Smooth muscle cell of the brain vasculature (primary cell): ENCODE measurements at places on chromosomes 3 and 15.
A peak's percentile ranks its signal among the peaks of the same experiment; 100 is the strongest.

GRCh38 chr15:74454764-74455500, 6.0 kb downstream of the UBL7 start:
- no peak for DNase-seq

DNA sequence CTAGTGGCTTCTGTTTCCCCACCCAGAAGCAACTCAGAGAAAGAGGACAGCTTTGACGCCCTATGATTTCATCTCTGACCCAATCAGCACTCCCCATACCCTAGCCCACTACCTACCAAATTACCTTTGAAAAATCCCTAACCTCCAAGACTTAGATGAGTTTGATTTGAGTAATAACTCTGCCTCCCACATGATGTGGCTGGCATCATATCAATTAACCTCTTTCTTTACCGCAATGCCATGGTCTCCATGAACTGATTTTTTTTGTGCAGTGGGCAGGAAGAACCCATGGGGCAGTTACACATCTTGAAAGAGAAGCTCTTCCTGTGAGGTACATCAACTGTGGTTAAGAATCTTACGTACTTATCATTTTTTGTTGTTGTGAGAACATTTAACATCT, 25.5 kb upstream of the APOD start:
- DNase-seq = no peak

DNA sequence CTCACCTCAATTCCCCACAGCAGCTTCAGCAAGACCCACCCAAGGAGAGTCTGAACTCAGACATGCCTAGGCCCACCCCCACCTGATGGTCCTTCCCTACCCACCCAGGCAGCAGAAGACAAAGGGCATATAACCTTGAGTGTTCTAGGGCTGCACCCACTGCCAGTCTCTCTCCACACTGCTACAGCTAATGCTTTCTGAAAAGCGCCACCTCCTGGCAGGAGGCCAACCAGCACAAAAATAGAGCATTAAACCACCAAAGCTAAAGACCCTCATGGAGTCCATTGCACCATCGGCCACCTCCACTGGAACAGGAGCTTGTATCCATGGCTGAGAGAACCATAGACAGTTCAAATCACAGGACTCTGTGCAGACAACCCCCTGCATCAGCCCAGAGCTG, 11.3 kb upstream of the RPL39L start:
- DNase-seq = no peak

GRCh38 chr3:71453822-71454511, 129.6 kb downstream of the FOXP1 start:
- no peak for DNase-seq

DNA sequence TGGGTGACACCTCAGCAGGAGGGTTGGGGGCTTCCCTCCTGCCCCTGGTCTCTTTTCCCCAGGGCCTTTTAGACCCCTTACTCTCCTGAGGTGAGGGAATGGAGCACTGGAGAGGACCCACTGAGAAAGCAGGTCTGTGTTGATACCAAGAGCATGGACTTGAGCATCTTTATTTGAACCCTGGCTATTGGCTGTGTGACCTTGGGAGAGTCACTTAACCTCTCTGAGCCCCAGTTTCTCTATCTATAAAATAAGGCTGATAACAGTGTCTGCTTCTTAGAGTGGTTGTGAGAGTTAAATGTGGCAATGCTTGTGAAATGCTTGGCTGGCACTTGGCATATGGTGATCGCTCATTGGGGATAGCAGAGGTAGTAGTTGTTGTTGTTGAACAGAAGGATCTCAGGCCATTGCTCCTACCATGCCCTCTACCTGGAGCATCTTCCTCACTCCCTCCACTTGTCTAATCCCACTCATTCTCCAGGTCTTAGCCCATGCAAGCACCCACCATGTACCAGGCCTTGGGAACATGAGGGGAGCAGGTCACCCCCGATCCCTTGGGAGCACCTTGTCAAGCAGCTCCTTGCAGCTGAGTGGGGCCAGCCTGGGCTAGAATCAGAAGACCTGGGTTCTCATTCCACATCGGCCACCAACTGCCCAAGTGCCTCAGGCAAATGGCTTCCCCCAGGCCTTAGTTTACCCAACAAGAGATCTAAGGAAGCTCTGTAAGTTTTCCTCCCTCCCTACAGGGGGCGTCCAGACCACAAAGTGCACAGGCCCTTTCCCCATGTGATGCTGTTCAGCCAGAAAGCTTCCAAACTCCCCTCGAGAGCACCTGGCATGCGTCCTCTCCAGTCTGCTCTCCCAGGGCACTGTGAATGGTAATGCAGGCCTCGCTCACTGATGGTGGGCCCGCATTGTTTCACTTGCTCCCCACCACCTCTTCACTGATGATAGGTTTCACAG, 96.7 kb downstream of the LSM3 start:
- no peak for DNase-seq

GRCh38 chr15:93414576-93415231, 325.7 kb upstream of the RGMA start:
- no peak for DNase-seq

- no peak for DNase-seq
These were observed 32.5 kb upstream of the TBL1XR1 start for GRCh38 chr3:177229791-177230190.

DNA sequence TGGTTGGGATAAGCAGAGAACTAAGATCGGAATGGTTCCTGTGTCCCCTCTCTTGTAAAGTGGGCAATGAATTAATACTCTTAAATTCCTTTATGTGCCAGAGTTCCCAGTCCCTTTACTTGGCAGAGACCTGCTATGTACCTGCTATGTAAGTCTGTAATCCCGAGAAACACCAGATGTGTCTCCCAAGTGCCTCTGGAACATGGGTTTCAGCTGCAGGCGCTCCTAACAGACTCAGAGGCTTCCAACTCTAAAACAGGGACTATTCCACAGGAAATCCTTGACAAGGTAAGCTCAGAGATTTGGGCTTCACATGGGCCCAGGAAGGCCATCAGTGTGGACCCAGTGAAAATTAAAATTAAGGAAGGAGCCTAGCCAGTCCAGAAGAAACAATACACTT, 117.7 kb upstream of the PLCL2 start:
- no peak for DNase-seq

GRCh38 chr3:107981471-107982111, 109.2 kb downstream of the CD47 start:
- no peak for DNase-seq

DNA sequence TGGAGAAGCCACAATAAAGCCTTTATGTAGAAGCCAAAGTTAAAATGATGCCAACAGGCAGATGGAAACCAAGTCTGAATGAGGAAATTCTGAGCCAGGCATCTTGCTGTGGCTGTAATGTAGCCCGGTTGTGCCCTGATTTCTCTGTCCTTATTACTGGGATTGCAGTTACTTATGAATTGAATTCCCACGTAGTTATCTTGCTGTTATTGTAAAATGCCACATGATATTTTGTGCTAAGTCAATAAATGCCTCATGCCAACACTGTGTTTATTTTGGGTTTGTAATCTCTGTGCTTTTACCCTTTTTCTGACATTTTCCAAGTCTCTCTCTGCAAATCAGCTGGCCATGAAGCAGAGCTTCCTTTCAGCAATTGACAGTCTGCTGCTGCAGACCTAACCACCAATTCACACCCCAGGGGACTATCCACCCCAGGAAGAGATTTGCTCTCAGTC, 486.1 kb upstream of the GOLIM4 start:
- no peak for DNase-seq

DNA sequence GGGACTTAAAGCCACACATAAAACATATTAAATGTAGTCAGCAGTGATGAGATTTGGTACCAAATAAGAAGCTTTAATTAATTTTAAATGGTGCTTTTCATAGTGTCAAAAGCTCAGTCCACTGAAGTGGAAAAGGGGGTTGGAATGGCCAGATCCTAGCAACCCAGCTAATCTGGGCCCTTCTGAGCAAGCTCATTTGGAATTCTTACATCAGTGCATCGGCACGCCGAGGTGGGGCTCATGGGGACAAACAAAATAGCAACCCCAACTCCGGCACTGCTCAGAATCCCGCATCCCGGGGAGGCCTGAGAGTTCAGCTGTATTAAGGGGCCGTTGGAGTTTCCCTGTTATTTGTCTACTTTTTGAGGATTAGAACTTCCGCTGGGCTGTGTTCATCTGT, 526.4 kb downstream of the SOX2 start:
- no peak for DNase-seq

GRCh38 chr3:195247086-195247862, 23.7 kb downstream of the XXYLT1 start:
- DNase-seq = no peak

DNA sequence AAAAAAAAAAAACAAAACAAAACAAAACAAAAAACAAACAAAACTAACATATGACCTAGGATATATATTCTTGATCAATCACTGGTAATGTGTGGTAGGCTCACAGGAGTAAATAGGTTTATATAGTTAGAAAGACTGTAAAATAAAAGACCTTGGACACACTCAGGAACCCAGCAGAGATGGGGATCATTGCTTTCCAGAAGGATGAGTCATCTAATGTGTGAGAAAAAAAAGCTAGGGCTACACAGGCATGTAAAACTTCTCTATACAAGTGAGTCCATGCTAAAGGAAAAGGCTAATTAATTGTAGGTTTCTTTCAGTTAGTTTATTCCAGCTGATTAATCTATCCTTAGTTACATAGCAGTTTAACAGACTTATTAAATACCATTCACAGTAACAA, 710.3 kb upstream of the ARPP21 start:
- DNase-seq = no peak

DNA sequence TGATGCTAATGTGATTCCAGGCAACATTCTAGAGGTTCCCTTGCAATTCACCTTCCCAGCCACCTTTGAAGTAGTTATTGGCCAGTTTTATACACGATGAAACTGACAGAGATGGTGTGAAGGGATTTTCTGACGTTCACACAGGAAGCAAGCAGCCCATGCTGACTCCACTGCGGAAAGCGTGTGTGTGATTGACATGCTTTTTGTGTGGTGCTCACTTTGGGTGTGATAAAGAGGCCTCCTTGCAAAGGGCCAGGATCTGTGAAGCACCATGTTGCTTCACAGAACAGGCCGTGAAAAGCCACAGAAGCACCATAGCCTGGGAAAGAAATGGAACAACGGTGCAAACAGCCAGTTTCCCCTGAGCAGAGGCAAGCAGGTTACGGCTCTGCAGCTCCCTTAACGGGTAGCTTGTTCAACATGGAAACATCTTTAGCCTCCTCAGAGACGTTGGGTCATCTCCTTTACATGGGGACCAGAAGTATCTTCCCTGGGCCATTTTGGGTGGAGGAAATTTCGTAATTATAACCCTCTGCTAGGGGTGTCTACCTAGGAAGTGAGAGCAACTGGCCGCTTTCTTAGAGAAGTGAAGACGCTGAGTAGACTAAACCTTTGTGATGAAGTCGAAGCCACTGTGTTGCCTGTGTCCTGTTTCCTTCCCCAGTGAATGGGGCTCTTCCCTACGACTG, 108.5 kb downstream of the APBA2 start:
- no peak for DNase-seq

DNA sequence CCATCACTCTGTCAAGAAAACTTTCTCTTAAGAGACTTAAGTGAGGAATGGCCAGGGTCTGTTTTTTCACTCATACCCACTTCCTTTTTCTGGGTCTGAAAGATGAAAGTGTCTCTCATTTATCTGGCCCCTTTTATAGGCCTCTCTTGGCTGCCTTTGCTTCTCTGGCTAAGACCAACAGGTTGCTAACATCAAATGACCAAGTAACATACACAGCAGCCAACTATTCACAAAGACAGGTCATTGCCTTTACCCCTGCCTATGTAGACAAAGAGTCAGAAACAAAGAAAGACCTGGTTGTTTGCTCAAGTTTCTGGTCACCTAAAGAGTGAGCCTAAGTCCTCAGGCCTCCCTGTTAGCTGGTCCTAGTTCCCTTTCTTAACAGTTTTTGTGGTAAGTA, 24.0 kb upstream of the CSTA start:
- no peak for DNase-seq

DNA sequence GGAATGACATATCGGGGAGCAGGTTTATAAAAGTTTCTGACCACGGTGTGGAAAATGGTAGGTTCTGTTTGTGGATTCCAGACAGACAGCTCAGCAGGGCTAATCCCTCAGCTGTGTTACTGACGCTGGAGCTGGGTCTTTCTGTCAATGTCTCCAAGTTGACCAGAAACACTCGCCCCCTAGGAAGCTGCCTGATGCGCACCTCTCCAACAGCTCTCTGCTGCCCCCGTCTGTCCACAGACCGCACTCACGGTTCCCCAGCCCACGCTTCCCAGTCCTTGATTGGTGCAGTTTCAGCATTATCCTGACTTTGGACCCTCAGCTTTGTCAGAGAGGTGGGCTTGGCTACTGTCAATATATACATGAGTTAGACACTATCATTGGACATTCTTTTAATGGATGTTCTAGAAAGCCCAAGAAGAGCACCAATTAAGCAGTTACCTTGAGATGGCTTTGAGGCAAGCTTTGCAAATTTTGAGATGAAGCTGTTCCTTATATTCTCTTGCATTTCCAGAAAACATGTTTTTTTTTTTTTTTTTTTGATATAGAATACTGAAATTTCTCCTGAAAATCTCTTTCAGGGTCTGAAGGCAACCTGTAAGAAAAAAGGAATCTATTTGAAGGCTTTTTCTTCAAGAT, 98.9 kb upstream of the TBC1D5 start:
- DNase-seq = peak; percentile 26
